ENCODE measurements at places on chromosomes 3 and 15.

DNA sequence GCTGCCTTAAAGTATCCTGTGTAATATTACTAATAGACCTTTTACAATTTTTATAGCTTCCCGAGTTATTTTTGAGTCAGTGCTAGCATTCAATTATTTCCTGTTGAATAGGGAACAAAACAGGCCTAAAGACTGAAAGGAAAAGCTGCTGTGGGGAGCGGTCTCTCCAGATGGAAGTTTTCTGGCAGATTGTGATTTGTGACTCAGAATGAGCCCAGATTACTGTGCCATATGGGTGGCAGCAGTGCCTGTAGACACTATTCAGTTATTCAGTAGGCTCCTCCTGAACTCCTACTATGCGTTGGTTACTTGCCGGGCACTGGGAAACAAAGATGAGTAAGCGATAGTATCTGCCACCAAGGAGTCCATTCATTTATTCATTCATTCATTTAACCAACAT is 211.8 kb downstream of the CHST2 start:
- no peak for DNase-seq

GRCh38 chr3:122200661-122201060 is 17.2 kb downstream of the CASR start:
- no peak for DNase-seq

- no peak for DNase-seq
Observed at GRCh38 chr3:168540726-168541125, 445.0 kb upstream of the GOLIM4 start.

DNA sequence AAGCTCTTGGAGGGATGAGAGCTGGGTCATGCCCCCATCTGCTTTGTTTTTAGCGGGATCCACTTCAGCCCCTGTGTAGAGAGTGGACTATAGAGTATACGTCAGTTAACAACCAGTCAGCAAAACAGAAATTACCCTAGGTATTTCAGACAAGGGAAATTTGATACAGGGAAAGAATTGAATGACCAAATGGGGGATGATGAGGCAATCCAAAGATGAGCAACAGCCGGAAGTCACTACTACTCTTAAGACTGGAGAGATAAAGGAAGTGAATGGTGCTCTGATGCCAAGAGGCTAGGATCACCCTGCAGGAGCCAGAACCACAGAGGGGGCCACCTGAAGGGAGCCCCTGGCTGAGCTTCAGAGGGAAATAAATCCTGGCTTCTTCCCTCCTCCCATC is 1.7 kb upstream of the GPR62 start:
- DNase-seq = no peak

DNA sequence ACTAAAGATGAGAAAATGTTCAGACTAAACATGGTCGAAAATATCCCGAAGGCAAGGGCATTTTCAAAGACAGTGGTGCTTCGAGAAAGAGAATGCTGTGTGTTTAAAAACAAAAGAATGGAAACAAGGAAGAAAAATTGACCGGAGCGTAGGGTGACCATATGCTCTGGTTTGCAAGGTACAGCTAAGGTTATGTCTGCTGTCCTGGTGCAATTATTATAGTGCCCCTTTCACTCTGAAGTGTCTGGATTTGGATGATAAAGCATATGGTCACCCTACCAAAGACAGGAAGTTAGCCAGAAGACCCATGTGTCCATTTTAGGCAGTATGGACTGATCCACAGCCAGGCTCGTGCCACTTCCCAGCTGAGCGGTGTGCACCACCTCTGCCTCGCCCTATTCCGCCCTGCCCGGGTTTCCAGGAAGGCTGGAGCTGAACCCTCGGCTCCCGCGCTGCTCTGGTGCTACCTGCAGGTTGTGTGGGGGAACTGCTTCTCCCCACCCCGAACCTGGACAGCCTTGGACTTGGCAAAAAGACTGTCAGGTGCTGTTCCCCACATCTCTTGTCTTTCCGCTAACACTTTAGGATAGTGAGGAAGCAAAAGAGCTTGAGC is 25.2 kb downstream of the GOLGA6D start:
- no peak for DNase-seq

DNA sequence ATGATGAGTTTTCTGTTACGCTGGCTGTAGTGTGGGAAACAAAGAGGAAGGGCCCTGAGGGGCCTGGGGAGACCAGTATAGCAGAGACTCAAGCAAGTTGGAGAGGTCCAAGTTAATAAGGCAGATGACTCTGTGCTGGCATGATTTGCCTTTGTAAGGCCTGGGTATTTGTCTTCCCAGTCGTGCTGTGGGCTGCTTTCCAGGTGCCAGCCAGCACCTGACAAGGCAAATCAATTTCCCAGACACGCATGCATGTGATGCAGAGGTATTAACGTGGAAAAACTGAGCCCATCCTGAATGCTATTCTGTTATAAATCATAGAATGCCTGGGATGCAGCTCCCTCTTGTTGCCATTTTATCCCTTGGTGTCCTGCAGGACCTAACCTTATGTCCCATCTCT is 175.6 kb downstream of the MFSD1 start:
- no peak for DNase-seq

GRCh38 chr15:62779036-62779770 is 263.3 kb upstream of the TPM1 start:
- DNase-seq = no peak

- DNase-seq = no peak
Observed at GRCh38 chr15:68796576-68796975, 24.1 kb downstream of the ANP32A start.

DNA sequence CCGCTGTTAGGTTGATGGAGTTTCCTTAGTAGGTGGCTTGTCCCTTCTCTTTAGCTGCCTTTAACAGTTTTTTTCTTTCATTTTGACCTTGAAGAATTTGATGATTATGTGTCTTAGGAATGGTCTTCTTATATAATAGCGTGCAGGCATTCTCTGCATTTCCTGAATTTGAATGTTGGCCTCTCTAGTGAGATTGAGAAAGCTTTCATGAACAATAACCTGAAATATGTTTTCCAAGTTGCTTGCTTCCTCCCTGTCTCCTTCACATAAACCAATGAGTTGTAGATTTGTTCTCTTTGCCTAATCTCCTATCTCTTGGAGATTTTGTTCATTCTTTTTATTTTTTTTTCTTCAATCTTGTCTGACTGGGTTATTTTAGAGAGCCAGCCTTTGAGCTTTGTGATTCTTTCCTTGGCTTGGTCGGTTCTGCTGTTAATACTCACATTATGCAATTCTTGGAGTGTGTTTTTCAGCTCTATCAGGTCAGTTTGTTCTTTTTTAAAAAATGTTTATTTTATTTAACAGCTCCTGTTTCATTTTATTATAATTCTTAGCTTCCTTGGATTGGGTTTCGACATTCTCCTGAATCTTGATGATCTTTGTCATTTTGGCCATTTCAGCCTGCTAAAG is 627.9 kb downstream of the SI start:
- DNase-seq = no peak

DNA sequence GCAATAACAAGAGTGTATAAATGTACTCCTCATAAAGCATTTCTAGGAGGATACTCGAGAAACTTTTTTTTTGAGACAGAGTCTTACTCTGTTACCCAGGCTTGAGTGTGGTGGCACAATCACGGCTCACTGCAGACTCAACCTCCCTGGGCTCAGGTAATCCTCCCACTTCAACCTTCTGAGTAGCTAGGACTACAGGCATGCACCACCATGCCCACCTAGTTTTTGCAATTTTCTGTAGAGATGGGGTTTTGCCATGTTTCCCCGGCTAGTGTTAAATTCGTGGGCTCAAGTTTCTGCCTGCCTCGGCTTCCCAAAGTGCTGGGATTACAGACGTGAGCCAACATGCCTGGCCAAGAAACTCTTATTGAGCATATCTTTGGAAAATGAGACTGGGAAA is 59.1 kb upstream of the PHLDB2 start:
- no peak for DNase-seq

DNA sequence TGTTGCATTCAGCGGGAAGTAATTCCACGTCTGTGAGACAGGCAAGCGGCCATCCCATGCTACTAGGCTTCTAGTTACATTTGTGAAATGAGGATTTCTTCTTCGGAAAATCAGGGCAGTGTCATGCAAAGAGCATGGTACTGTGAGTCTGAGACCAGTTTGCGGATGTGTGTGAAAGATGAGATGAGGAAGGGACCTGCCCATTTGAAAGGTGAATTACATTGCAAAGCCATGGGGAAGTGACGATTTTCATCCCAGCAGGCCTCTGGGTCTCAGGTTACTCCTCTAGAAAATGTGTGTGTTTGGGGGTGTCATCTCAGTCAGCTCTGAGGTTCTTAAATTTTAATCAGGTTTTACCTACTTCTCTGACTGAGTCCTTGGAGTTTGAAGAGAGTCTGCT is 16.1 kb downstream of the TLE3 start:
- no peak for DNase-seq

GRCh38 chr15:66778314-66778665 is 76.3 kb downstream of the SMAD6 start:
- DNase-seq = no peak

DNA sequence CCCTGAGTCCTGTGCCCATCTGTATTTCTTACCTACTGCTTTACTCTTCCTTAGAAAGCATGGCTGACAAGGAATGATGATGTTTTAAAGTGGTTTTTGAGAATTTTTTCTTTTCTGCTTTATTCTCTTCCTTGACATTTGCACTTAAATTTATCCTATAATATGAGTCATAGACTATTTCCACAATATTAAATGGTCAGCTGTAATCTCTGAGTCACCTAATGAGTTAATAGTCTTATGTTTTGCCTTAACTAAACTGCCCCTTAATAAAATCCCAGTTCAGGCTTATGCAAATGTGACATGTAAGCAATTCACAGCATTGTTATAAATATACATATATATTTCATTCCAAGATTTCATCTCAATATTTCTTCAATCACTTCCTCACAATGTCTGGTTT is 23.8 kb downstream of the MEIS2 start:
- DNase-seq = no peak

GRCh38 chr3:63462732-63463131 is 184.6 kb downstream of the SYNPR start:
- DNase-seq = no peak

GRCh38 chr15:44427756-44428724 is 611 bp downstream of the CTDSPL2 start:
- DNase-seq = no peak

DNA sequence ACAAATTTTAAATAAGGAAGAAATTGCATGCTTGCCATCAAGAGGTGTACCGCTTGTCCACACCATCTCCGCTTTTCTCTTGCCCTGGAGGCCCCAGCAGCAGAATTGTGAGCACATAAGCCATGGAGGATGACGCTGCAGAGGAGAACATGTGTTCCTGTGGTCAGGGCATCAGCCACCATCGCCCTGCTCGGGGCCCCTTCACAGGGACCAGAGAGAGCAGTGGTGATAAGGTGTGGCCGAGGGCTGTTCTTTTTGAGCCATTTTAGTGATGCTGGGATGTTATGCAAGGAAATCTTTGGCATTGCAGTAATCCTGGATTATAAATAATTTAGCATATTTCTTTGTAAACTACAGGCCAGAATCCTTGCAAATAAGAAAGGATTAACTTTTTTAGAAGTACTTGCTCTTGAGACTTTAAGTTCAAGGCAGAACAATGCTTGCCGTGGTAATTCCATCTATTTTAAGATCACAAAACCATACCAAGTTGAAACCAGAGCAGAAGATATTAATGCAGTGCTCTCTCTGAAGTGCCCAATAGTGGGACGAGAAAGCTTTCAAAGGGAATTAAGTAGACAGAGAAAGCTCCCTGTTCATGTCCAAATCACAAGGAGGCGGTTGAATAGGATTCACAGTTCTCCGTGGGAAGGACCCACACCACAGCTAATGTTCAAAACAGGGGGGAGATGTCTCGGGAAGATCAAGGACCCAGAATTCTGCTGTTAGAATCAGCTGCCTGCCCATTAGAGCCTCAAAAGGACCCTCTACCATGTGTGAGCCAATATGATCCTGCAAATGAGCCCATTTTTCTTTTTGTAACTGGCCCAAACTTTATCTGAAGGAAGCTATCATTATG is 338.5 kb downstream of the RORA start:
- no peak for DNase-seq

GRCh38 chr3:177377166-177377565 is 179.9 kb upstream of the TBL1XR1 start:
- no peak for DNase-seq

DNA sequence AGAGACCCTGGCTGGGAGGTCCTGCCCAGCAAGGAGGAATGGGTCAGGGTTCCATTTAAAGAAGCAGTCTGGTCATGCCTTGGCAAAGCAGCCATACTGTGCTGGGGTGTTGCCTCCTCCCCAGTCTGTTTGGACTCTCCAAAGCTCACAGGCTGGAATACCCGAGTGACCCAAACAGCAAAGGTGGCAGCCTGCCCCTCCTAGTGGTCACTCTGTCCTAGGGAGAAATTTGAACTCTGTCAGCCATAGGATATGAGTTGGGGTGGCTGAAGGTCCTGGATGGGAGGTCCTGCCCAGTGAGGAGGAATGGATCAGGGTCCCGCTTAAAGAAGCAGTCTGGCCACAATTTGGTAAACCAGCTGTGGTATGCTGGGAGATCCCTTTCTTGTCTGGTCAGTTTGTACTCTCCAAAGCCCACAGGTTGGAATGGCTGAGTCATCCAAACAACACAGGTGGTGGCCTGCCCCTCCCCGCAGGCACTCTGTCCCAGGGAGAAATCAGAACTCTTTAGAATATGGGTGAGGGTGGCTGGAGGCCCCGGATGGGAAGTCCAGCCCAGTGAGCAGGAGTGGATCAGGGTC is 45.0 kb downstream of the CCR1 start:
- no peak for DNase-seq

- no peak for DNase-seq
Observed at GRCh38 chr3:39068556-39068955, 16.7 kb downstream of the WDR48 start.

DNA sequence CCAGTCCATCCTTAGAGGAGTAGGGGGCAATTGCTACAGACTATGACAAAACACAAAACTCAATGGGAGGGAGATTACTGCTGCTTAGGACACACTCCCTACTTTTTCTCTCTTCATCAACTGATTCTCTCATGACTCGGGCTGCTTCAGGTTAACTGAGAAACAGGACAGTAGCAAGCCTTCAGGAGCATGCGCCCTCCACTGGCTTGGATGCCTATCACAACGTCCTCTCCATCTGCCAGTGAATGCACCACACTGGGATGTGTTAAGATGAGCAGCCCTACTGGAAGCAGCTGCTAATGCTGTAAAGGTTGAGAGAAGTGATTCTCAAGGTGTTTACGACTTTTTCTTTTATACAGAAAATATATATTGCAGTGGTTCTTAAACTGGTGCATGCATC is 542.3 kb downstream of the EDEM1 start:
- no peak for DNase-seq

DNA sequence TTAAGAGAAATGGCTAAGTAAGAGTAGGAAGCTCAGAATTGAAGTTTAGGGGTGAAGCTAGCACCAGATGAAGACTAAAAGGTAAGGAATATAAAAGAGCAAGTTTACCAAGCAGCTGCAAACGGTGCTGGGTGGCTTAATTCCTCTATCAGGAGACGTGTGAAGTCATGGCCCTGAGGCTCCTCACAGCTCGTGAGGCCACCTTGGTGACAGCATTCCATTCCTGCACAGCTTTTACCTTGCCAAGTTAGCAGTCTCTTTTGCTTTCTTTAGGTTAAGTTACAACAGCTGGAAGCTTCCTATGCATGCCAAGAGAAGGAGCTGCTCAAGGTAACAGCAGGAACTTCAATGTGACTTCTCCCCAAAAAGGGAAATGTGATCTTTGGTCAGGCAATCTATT is 6.4 kb downstream of the TMCO5A start:
- no peak for DNase-seq
